ENCODE measurements at places on chromosomes 2 and 18.

- DNase-seq: no peak
These were observed 11.9 kb downstream of the STON1 start for GRCh38 chr2:48541666-48542389.

DNA sequence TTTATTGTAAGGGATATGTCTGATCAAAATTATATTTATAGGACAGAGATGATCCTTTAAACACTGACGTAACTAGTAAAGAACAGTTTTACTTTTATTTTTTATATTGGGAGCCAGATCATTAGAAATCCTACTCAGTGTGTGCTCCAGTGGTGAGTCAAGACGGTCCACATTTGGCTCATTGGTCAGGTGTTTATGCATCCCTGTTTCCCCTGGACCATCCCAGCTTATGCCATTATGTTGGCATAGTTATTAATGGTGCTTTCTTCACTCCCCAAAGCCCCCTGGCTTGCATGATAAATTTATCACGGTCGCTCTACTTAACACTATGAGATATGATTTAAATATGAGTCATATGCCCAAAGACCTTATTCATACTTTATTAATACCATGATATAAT lies 293.4 kb downstream of the XIRP2 start:
- DNase-seq: no peak

- no peak for DNase-seq
These were observed 304.7 kb upstream of the HNMT start for GRCh38 chr2:137659616-137660015.

DNA sequence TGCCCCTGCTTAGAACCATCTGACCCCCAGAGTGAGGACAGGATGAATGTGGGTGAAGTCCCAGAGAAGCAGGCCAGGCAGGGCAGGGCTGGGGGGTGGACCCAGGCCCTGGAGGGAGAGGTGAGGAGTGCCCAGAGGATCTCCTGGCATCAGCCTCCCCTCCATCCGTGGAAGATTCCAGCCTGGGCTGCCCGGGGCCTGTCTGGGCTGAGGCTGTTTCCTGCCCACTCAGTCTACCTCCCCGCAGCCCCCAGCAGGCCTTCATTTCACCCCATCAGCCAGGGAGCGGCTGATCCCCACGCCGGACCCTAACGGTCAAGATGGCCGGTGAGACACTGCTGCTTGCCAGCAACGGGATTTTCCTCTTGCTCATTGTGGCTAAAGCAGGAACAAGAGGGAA lies 35.3 kb upstream of the OTOF start:
- no peak for DNase-seq

GRCh38 chr2:106158131-106158530 lies 36.0 kb downstream of the UXS1 start:
- no peak for DNase-seq

DNA sequence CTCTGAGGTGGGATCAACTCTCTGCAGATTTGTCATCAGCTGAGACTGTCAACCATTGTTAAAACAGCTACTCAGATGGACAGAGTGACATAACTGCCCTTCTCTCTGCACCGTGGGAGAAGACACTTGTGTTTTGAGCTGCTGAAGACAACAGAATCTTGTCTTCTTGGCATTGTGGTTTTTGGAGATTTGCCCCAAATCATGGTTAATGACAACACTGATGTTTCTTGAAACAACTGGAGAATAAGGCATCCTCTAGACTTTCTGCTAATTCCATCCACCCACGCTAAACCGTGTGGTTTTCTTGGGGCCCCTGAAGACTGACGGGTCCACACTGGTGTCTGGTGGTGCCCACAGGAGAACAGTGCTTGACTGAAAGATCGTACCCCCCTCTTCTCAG lies 39.5 kb downstream of the SH3BP4 start:
- no peak for DNase-seq

DNA sequence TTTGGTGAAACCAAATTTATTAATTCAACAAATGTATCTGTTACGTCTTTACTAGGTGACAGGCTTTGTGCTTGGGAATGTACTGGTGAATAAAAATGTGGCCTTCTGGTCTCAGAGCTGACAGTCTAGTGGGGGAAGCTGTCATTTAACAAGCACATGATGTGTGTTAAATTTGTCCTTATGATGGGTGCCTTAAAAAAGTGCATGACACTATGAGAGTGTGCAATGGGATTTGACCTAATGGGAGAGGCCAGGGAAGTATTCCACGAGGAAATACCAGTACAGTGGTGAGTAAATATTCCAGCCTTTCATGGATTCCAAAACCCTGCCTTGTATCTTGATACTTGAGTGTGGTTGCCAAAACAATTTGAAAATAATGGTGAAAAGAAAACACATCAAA lies 308.9 kb downstream of the PLCL1 start:
- DNase-seq: peak; percentile 48

DNA sequence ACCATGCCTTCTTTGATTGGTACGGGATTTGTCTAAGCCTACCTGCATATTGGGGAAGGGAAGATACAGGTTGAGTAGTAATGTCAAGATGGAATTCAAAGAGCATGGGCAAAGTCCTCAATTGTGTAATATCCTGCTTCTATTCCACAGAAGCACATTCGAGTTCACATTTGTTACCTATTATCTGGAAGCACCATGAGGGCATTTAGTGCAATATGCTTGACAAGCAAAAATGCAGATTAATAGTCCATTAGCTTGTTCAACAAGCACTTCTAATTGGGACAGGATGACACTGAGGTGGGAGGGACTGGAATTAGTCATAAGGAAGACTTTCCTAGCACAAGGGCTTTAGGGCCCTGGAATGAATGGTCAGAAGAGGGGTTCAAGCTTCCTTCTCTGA lies 40.5 kb downstream of the MYO5B start:
- DNase-seq: no peak

- DNase-seq: no peak
These were observed 312.0 kb downstream of the GPD2 start for GRCh38 chr2:156748221-156748620.

DNA sequence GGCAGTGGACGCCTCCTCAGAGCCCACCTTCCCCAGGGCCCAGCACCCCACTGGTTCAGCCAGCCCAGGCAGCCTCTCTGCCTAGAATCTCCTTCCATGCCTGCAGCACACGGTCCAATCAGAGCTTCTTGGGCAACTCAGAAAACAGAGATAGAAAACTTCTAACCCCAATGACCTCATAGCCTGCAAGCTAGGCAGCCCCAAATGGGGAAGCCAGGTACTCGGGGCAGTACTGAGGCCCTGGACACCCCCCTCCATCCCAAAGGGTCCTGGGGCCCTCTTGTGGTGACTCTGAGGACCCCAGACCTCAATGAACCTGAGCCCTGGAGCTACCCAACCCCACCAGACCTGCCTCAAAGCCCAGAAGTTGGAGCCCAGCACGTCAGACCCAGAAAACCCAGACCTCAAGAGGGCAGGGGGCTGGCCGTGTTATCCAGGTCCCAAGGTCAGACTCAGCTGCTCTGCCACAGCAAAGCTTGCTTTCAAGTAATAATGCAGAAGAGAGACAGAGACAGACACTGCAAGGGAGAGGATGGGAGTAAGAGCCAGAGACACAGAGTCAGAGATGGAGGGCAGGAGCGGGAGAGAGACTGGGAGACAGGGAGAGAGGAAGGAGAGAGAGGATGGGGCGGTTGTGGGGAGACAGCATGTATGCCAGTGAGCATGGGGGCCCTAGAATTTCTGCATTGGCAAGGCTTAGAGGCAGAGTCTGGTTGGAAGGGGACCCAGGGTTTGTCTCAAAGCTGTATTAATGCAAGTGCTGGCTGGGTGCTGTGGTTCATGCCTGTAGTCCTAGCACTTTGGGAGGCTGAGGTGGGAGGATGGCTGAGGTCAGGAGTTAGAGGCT lies 28.2 kb downstream of the SERTAD2 start:
- DNase-seq: no peak

- no peak for DNase-seq
These were observed 53.9 kb downstream of the MSH2 start for GRCh38 chr2:47456851-47457250.

- DNase-seq: no peak
These were observed 5.7 kb upstream of the KLHL29 start for GRCh38 chr2:23379220-23379695.

- no peak for DNase-seq
These were observed 74.4 kb upstream of the UGP2 start for GRCh38 chr2:63767307-63767706.

- no peak for DNase-seq
These were observed 10.3 kb upstream of the INO80C start for GRCh38 chr18:35508030-35508429.

GRCh38 chr2:133755480-133756300 lies 187.4 kb upstream of the NCKAP5 start:
- peak; percentile 99 for DNase-seq

DNA sequence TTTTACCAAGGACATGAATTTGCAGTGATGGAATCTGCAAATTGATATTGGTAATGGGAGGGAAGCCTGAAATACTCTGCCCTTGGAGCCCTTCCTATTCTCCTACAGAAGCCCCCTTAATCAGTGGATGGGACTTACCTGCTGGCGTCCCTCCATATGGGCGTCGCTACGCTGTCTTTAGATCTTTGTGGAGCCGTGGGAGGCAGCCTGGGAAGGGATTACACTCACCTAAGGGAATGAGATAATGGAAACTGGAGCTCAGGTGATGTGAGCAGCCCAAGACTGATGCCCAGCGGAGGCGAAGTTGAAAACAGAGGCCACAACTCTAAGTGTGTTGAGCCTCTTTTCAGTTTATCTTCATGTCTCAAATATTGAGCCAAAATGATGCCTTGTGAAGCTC lies 306.6 kb downstream of the MYCN start:
- no peak for DNase-seq

DNA sequence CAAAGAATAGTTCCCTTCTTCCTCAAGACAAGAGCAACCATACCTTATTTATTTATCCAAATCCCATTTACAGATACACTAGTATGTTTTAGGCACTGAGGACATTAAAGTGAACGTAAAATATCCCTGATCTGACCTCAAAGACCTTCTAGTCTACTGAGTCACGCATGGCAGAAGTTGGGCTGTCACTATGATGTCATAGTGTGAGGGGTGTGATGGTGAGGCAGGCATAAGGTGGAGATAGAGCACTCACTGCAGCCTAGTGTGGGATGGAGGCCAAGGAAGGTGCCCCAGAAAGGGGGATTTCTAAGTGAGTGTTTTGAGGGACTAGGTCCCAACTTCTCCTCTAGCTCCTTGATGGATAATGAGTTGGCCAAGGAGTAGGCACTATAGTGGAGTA lies 249.5 kb upstream of the SKOR2 start:
- DNase-seq: no peak

DNA sequence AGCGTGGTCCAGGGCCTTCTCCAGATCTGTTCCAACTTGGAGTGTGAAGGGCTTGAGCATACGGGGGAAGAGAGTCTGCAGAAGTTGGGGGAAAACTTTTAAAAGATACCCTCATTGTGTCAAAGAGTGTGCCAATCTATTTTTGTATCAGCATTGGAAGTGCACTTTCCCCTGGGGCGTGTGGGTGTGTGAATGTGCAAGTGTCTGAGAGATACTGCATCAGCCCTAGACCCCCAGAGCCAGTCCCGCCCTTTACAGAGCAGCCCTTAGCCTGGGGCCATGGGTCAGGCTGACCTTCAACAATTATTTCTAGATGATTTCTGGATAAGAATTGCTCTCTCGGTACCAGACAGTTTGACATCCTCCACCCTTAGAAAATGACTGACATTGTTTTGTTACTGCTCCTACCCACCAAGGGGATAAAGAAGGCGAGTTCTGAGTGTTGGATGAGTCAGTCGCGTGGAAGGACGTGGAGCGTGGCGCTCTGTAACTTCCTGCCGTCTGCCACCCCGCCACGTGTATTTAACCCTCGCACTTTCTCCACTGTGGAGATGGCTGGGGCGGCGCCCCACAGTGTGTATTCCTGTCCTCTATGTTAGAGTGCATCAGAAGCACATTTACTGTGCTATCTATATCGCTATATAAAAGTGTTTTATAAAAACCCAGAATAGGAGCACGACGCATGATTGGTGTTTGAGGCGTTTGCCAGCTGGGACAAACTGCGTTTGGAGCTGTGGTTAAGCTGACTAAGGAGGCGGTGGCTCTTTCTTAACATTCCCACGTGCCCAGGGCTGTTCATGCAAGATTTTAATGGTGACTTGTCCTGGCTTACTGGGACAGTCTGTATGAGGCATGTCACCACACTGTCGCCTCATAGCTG lies 122.6 kb downstream of the CABLES1 start:
- DNase-seq: peak; percentile 71

GRCh38 chr2:239662413-239663120 lies 261.7 kb upstream of the HDAC4 start:
- DNase-seq: no peak

DNA sequence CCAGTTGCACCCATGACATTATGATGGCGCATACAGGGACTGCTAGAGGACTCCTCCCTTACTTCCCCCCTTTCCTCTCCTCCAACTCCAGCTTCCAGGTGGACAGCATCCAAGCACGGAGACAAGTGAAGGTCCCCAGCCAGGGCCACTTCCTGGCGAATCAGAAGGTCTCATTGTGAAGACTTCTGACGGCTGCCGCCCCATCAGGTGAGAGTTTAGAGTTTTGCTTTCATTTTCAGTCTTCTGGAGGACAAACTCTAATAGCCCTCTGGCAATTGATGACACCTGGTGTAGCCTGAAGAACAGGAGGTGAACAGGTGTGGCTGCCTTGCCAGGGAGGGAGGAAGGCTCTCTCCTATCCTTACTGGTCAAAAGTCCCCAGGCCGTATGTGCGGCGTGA lies 77.3 kb upstream of the KCNH7 start:
- DNase-seq: no peak

DNA sequence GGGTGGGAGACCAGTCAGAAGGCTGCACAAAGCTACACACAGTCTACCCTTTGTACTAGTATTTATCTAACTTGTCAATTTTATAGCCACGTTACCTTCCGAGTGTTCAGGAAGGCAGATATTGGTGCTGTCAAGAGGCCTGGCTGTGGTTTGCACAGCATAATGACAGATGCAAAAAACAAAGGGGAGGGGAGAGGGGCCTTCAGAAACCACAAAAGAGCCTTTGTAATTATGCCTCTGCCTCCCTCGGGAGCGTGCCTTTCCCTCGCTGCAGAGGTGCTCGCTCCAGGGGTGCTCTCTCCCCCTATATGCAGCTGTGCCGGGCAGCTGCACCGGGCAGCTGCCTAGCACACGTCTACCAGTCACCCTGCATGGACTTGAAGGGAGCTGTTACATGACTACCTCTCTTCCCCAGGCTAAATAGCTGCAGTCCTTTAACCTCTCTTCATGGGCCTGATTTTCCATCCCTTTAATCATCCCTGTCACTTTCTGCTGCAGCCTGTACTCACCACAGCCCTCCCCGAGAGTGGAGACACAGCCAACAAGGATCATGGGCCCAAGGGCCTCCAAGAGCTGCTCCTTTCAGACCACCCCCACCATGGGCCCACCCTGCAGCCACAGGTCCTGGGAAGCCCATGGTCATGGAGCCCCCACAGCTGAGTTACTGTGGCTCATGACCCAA lies 168.4 kb upstream of the PKDCC start:
- DNase-seq: no peak
